ENCODE measurements at places on chromosomes 3 and 15.

DNA sequence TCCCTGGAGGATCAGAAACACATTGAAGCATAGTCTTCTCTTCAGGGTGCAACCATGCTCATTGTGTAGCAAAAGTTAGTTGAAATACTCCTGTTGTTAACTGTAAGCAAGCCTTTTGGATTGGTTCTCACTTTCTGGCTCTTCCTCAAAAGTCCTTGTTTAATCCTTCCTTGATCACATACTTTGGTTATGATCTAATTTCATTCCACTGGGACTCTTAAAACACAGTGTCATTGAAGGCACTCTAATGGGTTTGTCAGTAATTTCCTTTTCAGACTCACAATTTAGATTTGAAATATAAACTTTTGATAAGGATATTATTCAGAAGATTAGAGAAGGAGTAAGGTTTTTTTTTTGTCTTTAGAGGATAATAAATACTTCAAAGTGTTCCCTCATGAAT is 451.7 kb upstream of the SGO1 start:
- DNase-seq = no peak

GRCh38 chr3:99674086-99674789 is 35.8 kb downstream of the COL8A1 start:
- no peak for DNase-seq

- DNase-seq = no peak
These were observed 208.7 kb downstream of the VGLL3 start for GRCh38 chr3:86782286-86782685.

DNA sequence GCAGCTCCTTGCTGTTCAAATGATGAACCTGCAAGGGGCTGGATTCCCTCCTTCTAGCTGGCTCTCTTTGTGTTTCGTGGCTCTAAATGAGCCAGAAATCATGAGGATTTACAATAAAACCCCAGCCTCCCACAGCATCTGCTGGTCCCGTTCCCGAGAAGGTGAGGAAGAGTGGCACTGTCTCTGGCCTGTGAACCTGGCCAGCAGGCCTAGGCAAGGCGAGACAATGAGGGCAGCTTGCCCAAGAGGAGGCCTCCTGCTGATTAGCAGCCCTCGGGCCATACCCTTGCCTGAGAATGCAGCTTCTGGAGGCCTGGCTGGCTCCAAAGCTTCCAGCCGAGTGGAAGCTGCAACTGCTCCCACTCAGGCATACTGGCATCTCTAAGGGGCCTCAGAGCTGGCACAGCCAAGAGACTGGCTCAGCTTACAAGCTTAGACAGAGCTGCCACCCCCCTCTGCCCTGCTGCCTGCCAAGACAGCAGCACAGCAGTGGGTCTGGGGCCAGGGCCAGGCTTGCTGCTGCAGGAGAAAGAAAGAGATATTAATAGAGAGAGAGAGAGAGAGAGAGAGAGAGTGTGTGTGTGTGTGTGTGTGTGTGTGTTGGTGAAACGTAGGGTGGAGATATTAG is 76.5 kb downstream of the HMG20A start:
- DNase-seq = no peak

DNA sequence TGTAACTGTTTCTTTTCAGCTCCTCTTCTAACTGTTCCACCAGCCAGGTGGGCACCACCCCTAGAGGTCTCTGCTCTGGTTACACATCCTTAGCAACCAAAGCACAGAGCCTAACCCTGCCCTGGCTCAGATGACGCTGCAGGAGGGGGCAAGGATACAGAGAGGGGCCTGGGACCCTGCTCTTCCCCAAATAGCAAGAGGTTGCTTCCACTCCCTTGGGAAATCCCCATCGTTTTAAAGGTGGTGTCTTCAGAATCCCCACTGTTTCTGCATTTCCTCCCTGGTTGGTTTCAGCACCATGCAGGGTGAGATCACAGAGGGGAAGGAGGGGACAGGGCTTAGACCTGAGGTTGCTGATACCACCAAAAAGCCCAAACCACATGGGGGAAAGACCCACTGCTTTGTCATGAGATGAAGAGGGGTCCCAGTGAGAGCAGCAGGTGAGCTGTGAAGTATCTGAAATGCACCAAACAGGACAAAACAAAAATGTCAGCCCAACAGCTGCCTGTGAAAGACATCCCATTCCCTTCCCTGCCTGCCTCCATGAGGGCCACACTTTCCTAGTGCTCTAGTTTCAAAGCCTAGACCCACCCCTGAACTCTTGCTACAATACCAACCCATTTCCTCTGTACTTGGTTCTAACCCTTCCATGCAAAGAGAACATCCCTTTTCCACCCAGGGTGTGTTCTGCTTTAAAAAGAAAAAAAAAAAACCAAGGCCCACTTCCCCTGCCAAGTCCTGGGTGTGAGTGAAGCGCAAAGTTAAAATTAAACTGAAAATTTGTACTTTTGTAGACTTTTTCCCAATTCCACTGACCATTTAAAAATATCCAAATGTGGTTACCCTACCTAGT is 29.0 kb downstream of the ANP32A start:
- no peak for DNase-seq
